ENCODE measurements at places on chromosomes 16 and 17.

DNA sequence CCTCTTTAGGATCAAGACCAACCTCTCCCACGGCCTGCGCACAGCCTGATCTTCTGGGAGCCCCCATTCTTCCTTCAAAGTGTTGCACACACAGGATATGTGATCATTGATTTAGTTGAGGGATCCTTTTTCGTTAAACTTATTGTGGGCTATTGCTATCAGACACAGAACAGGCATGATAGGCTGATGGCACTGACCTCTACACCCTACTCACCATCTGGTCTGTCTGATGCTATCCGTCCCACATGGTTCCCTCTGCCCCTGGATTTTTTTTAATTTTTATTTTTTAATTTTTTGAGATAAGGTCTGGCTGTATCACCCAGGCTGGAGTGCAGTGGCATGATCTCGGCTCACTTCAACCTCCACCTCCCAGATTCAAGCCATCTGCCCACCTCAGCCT lies 19.2 kb upstream of the LITAF start:
- DNase-seq: no peak

DNA sequence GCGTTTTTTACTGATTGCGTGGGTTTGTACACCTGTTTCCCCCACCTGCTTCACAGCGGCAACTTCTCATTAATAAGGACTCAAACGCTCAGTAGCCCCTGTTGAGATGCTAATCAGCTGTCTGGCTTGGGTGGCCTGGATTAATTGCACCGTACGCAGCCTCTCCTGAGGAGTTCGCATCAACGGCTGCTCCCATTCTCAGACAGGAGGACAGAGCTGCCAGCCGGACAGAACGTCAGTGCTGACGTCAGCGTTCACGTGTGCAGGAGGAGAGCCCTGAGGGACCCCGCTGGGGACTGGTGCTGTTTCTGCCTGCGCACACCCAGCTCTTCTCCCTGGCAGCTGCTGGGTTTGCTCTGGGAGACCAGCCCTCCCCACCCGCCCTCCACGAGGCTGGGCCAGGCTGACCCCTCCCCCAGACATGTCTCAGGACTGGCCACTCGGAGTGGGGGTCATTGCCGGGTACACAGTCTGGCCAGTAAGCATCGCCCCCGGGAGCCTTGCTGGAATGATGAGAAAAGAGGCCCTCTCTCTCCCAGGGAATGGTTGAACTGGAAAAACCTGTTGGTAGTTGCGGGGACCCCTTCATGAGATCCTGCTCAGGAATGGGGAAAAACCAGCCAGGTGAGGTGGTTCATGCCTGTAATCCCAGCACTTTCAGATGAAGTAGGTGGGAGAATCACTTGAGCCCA lies 5.7 kb upstream of the BANP start:
- no peak for DNase-seq

- no peak for DNase-seq
Observed at GRCh38 chr16:86396422-86396821, 113.9 kb upstream of the FOXF1 start.

- no peak for DNase-seq
Observed at GRCh38 chr17:72273289-72274056, 152.7 kb downstream of the SOX9 start.

GRCh38 chr17:79560527-79560926 lies 50.3 kb downstream of the RBFOX3 start:
- no peak for DNase-seq

- no peak for DNase-seq
Observed at GRCh38 chr17:61996916-61997605, 68.0 kb downstream of the MED13 start.

- no peak for DNase-seq
Observed at GRCh38 chr17:382644-383533, 30.3 kb upstream of the RPH3AL start.

DNA sequence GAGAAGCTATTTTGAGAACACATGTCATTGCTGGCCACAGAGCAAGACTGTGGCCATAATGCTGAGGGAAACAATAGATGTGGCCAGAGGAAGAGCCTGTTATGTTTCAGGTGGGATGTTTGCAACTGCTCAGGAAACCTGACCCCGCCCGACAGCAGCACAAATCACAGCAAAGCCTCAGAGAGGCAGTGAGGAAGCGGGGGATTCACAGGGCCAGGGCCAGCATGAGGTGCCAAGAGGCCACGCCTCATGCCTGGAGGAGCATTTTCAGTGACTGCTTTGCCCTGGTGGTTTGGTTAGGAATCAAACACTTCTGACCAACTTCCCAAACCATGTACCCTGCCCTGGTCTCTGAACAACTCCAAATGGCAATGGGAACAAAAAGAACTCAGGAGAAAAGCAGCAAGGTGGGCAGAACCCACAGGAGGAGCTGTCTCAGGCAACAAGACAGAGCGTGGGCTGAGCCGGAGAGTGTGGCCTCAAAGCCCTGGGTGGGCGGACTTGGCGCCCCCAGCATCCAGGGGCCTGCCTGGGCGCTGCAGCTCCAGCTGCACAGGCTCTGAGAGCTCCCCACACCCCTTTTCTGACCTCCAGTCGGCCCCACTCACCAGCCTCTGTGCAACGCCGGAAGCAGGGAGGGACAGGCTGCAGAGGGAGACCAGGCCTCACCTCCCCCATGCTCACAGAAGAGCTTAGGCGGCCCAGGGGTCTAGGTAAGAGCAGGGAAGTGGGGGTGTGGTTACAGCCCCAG lies 20.6 kb downstream of the HIC1 start:
- DNase-seq: no peak

- DNase-seq: no peak
Observed at GRCh38 chr17:39416141-39416540, 14.7 kb upstream of the FBXL20 start.

Measured in cortex of kidney (tissue), 1 donor.